ENCODE measurements at places on chromosomes 2 and 18.

DNA sequence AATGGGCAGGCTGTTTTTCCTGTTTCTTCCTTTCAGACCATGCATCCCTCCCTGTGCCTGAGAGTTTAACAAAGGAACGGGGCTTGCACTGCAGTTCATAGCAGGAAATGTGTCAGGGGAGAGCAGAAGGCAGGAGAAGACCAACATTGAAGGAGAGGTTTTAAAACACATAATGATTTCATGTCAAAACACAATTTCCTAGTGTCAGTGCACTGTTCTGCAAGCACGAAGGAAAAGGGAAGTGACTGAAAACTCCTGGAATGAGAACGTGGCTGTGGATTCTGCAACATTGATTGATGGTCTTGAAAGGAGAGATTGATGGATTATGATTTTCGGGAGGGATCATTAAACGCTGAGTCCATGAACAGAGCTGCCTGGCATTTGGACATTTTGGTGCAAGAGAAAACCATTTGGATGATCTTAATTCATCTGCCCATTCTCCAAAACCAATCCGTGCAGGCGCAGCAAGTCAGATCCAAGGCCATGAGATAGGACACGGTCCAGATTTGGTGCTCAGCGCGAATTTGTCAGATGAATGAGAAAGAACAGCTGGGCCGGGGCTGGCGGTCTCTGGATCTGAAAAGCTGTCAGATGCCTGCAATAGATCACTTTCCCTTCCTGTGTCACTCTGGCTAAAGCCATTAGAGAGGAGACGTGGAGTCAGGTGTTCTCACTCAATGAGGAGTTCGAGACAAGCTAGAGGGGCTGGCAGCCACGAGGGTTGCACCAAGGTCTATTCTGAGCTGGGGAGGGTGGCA, 38.4 kb downstream of the C1QL2 start:
- no peak for DNase-seq

DNA sequence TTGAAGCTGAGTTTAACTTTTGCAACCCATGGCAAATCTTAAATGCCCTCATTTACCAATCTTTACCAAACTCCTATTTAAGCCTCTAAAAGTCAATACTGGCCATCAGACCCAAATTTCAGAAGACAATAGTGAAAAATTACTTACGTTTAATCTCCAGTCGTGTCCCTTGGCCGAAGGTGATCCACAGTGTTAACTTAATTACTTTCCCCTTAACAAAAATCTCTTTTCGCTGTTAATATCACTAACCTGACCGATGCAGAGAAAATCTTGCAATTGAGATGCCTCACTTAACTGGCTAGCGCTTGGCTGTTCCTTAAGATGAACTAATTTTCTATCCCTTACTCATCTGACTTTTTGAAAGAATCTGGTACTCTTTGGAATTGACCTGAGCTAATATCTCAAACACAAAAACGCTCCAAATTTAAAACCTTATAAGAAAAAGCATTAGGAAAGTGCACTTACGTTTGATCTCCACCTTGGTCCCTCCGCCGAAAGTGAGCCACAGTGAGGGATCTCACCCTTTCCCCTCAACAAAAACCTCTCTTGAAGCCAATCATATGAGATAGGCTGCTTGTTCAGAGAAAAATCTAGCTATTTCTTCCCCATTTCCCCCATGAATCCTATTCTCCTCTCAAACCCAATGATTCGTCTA, 169.1 kb downstream of the RPIA start:
- DNase-seq: no peak

DNA sequence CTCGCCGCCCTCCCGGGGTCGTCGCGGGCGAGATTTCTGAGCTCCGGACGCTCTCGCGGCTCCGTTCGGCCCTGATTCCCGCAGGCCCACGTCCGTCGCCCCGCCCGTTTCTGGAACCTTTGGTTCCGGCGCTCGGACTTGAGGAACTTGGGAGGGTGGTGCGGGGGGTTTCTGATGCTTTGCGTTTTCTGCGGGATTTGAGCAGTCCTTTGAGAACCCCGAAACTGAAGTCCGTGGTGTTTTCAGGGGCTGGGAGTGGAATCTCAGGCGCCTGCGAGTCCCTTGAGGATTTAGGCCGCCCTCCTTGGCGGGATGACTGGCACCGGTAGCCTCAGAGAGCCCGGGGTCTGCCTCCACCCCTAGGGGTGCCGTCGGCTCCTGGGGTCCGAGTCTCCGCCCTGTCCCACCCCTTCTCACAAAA, 336 bp downstream of the THNSL2 start:
- DNase-seq: no peak

GRCh38 chr18:75204269-75204731, 4.6 kb downstream of the PTGR3 start:
- no peak for DNase-seq

- DNase-seq: no peak
Observed at GRCh38 chr2:109659396-109660045, 45.4 kb downstream of the SOWAHC start.

- no peak for DNase-seq
Observed at GRCh38 chr2:144518748-144519596, 947 bp downstream of the ZEB2 start.

Measured in aorta (tissue), 5 donors.